ENCODE measurements at places on chromosomes 12 and 14.

GRCh38 chr12:105467710-105468366 lies 137.3 kb downstream of the C12orf75 start:
- no peak for DNase-seq

GRCh38 chr14:73397810-73398209 lies 60.5 kb downstream of the NUMB start:
- DNase-seq = no peak

DNA sequence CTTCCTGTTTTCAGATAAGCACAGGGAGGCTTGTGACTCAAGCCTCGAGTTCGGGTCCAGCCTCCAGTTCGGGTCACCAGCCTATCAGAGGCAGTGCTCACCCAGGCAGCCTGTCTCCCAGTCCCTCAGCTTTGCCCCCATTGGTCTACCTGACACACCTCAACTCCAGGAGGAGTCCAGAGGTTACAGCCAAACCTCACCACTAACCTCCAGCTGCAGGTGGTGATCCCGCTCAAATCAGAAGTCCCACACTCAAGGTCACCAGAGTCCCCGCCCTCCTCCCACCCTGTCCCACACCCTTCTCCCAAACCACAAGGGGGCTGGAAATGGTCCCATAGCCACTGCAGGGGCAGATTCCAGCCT lies 42.1 kb downstream of the KDM2B start:
- DNase-seq = no peak

DNA sequence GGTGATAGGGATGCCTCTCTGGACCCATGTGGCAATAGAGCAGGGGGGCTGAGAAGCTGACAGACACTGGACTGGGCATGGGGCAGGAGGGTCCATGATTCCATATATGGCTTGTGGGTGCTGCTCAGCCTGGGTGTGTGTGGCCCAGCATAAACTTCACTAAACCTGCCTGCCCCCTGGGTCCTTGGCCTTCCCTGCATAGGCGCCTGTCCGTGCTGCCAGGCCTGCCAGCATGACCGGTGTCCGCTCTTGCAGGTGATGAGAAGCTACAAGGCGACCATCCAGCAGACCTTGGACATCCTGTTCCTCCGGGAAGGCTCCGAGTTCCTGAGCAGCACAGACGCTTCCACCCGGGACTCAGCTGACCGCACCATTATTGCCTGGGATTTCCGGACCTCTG lies 61.6 kb downstream of the BEGAIN start:
- no peak for DNase-seq

- no peak for DNase-seq
These were observed 720 bp upstream of the FGF6 start for GRCh38 chr12:4446335-4446734.

- no peak for DNase-seq
These were observed 1180.6 kb downstream of the VRK1 start for GRCh38 chr14:97977651-97978261.

GRCh38 chr14:100015251-100015655 lies 50.0 kb upstream of the EVL start:
- no peak for DNase-seq

- no peak for DNase-seq
These were observed 57.5 kb downstream of the AP5M1 start for GRCh38 chr14:57326253-57326652.

GRCh38 chr12:113867258-113867657 lies 98.9 kb downstream of the RBM19 start:
- DNase-seq = no peak

- DNase-seq = no peak
These were observed 214.2 kb downstream of the ADAMTS20 start for GRCh38 chr12:43337571-43338444.

DNA sequence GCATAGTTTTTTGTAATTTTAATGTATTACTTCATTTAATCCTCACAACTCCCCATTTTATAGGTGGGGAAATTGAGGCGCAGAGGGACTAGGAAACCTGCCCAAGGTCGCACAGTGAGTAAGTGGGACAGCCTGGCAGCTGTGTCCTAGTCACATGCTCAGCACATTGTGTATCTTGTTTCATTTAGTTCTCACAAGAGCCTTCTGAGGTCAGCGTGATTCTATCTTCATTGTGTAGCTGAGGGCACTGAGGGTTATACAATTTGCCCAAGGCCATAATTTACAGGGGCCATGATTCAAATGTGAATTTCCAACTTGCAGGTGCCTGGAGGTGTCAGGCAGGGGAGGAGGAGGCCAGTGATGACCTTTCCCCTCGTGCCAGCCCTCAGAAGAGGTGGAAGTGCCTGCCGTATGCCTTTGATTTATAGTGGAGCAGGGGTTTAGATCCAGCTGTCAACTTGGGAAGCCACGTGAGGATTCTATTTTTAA lies 30.3 kb upstream of the SMOC1 start:
- no peak for DNase-seq

DNA sequence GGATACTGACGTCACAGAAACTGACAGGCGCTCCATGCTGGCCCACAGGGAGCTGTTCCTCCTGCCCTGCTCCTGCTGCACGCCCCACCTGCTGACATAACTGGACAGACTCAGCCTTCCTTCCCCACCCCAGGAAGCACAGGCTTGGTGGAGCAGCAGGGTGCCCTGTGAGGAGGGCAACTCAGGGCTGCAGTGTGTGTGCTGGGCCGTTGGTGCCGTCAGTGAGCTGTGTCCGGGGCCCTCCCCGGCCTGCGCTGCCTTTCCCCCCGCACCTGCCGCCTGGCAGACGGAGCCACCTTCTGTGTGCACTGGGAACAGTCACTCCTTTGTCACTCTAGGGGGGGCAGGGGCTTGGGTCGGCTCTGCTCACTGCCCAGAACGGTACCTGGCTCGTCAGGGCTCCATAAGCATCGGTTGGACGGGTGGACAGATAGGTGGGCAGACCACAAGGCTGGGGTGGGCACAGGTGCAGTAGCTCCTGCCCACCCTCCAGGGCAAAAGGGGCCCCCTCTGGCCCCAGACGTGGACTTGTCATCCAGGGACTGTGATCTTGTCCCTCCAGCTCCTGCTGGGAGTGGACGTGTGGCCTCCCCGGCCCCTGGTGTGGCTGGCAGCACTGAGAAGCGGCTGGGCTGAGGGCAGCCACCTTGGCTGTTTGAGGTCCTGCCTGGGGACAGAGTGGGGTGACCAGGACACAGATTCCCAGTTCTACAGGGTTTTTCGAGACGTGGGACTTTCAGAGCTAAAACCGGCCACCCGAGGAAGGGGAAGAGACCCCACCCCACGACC lies 32.8 kb downstream of the FBRSL1 start:
- no peak for DNase-seq

DNA sequence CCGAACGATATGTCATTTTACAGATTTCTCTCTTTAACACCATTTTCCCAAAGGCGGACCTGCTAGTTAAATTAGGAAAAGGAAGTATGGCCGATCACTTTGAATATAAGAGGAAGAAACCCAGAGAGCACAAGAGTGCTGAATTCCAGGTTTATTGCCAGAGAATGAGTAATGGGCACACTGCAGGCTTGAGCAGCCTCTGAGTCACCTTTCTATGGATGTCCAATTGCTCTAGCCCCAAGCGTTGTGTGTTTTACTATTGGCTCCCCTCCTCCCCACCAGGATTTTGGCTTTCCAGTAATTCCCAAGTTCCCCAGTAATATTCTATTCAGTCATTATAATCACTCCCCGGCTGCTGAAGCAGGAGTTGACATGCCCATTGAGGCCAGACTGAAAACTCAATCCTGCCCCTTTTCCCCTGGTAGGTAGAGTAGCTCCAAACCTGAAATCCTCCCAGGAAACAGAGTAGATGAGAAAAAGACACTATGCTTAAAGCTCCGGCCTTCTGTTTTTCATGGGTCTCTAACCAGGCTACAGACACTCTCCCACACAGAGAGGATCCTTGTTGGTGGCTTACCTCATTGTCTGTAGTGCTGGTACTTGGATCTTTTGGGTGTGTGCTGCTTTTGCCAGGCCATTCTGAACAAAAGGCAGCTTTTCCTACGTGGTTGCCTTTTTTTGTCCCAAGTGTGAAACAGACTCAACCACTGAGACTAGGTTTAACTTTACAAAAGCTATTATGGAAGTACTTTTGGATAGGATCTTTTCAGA lies 704.3 kb upstream of the FLRT2 start:
- DNase-seq = no peak

DNA sequence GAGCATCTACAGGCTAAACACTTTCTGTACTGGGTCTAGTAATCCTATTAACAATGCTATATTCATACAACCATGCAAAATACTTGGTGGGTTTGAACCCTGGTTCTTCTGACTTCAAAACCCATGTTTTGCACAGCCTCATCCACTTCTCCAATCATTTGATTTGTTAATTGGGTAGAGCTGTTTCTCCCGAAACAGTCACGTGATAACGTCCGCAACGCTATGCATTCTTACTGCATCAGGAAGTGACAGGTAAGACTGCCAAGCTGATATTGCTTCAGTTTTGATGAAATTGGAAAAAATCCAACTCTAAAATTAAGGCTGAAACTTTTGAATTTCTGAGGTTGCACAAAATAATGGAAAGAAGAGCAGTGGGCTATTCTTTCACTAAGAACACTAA lies 30.4 kb upstream of the RNU6-7 start:
- DNase-seq = no peak

- no peak for DNase-seq
These were observed 42.1 kb upstream of the LIN7A start for GRCh38 chr12:80979816-80980215.

Data from KG1 (cell line).